Activated T-cell treated with anti-CD3 and anti-CD28 coated beads for 1 hour (primary cell): ENCODE measurements at places on chromosomes 2 and 18.
A peak's percentile ranks its signal among the peaks of the same experiment; 100 is the strongest.

GRCh38 chr2:12347066-12347493 is 369.7 kb upstream of the TRIB2 start:
- DNase-seq: no peak

GRCh38 chr2:191272064-191272463 is 26.9 kb downstream of the MYO1B start:
- no peak for DNase-seq

DNA sequence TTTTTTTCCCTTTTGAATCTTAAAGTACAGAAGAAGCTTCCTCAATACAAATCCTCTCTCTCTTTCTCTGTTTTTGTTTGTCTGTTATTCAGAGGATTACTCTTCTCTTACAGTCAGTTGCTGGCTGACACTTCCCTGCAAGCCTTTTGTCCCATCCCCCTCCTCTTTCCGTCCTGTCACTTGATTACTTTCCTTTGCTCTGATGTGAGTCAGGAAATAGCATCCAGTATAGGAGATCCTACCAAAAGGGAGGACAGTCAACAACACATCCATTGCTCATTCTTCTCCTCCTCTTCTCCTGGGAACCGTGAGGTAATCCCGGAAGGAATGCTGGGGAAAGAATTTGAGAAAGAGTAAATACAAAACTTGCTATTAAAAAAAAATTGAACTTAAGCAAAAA is 79.3 kb upstream of the SCN7A start:
- no peak for DNase-seq

- no peak for DNase-seq
Measured at GRCh38 chr2:198178766-198179165, 374.4 kb downstream of the PLCL1 start.

- no peak for DNase-seq
Measured at GRCh38 chr2:201320701-201321100, 36.4 kb downstream of the FLACC1 start.

- DNase-seq: no peak
Measured at GRCh38 chr2:238724728-238725127, 123.2 kb upstream of the TWIST2 start.

- DNase-seq: peak; percentile 73
Measured at GRCh38 chr2:237474931-237475703, 11.9 kb upstream of the MLPH start.

DNA sequence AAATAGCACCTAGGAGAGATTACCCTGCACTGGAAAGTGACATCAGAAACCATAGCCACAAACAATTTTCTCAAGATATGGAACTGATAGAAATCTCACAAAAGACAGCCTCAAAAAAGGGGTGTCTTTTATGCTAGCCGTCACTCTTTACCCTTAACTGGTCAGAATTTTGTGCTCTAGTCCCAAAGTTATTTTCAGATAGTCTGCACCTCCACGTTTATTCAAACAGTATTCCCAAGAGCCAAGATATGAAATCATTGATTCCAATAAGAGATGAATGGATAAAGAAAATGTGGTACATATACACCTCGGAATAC is 23.5 kb upstream of the PMAIP1 start:
- DNase-seq: no peak

DNA sequence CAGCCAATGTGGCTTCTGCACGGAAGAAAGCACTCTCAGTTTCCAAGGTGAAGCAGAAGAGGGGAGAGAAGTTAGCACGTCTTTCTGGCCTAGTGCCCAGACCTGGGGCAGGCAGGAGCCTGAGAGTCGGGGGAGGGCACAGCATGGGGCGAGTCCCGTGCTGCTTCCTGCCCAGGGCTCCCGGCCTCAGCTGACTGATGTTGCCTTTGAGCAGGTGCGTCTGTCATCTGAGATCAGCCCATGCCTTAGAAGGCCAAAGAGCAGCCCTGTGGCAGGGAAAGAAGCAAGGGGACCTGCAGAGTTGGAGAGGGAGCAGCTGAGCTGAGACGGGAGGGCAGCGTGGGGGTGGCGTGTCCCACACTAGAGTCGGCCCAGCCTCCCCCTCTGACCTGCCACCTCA is 3.3 kb downstream of the KCNIP3 start:
- DNase-seq: no peak

GRCh38 chr2:174328961-174329715 is 5.6 kb upstream of the SP9 start:
- no peak for DNase-seq

GRCh38 chr18:58290116-58290695 is 246.2 kb downstream of the NEDD4L start:
- no peak for DNase-seq

DNA sequence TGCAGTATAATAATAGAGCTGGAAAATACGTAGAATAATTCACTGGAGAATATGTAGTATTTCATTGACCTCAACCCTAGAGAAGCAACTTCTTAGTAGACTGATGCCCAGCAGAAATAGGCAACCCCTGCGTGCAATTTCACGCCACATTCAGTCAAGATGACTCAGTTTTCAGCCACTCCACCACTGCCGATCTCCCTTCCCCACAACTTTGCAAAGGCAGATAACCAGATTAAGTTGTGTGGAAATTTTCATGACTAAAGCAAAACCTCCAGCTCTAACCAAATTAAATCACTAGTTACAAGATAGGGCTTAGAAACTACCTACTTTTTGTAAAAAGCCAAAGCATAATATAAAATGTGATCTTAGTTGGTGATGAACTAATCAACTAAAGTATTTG is 63.3 kb upstream of the STK17B start:
- peak; percentile 23 for DNase-seq

- no peak for DNase-seq
Measured at GRCh38 chr18:37636831-37637477, 71.4 kb upstream of the CELF4 start.

DNA sequence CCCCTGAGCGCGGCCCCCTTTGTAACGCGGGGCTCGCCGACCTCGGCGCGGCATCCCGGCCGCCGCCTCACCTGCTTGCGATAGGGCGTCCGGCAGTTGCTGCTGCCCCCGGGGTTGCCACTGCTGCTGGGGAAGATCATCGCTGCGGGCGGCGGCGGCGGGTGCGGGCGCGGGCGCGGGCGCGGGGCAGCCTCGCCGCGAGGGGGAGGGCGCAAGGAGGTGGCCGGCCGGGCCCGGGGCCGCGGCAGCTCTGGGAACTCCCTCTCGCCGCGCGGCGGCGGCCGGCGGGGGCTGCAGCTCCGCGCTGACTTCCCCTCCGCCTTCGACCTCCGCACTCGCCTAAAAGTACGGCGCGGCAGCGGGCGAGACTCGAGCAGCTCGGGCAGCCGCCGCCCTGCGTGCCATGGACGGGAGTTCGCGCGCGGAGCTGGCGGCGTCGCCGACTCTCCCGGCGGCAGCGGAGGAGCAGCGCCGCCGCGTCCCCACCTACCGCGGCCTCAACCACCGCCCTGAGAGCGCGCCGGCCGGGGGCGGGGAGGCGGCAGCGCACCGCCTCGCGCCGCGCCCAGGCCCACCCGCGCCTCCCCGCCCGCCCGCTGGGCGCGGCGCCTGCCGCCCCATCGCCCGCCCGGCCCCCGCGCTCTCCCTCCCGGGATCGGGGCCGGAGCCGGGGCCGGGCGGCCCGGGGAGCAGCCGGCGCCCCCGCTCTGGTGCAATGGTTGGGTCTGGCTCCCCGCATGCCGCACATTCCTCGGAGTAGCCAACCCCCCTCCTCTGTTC is 86.0 kb downstream of the RBMS1 start:
- DNase-seq: peak; percentile 41

DNA sequence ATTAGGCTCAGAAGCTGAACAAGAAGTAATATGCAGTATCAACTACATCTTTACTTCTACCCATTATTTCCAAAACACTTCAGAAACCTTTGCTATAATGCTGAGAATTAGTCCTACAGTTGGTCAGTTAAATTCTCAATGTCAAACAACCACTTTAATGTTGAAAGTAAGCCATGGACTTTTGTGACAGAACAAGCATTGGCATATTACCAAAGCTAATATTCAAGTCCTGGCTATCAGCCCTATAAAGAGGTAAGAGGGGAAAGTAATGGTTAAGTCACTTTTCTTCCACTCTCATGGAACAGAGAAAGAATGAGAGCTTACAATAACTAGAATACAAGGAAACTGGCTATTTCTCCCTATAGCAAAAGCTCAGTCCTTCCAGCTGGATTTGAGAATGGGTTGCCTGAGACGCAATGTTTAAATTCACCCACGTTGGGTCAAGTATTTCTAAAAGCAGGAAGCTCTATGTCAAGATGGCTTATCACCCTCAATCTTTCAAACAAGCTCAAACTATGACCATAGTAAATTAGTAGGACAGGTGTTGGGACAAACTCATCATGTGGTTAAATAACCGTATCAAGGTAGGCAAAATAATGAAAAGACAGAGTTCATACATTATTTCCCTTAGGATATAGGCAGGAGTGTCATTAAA is 31.4 kb upstream of the MFSD6 start:
- DNase-seq: no peak

DNA sequence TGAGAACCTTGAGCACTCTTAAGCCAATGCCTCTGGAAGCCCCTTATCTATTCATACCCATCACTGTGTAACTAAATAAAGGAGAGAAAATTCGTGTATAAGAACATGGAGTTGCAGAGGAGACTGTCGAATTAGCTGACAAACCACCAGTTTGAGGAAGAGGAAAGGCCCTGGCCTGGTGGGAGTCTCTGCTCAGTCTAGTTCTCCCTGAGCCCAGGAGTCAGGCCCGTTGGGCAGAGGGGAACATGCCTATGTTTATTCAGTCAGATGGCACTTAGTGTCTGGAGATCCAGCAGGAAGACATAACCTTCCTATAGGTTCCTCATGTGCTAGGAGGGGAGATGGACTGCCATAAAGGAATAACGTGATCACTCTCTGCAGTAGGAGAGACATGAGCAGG is 60.3 kb downstream of the MGAT5 start:
- no peak for DNase-seq

DNA sequence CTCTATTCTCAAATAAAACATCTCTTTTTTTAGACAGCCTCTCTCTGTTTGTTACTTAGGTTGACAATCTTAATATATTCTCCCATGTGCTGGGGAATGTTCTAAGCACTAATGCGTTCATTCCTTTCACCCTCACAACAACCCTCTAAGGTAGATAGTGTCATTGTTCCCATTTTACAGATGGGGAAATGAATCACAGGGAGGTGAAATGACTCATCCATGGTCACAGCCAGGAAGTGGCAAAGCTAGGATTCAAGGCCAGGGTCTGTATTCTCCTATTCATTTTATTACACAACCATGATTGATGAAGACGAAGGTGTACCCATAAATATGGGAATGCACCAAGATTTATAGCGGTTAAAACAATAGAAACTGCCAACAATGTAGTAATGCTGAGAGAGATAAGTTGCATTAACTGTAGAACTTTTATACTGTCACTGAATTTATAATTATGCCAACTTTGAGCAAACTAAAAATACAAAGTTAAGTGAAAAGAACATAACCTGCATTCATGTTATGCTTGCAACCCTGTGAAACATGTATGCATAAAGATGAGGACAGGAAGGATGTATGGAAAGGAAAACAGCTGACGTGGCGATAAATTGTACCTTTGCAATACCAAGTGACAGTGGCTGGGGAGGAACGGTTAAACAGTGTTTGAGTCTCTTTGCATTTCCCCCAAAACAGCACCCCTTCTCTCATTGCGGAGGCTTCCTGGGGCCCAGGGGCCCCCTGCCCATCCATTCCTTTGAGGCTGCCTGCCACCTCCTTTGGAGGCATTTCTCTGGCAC is 257.7 kb upstream of the AGAP1 start:
- no peak for DNase-seq

DNA sequence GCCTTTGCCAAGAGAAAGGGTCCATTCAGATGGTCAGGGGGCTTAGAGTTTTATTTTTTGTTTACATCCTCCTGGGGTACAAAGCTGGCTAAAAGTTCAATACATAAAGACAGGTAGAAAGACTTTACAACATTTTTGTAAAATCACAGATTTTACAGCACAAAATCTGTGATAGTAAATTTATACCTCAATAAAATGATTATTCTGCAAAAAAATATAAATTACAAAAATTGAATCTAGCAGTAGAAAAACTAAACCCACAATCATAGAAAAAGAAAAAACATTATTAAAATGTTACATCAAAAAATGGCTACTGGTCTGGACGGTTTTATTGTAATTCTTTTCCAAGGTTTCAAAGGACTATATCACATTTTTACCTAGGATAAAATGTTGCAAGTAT is 674.2 kb upstream of the CHAC2 start:
- DNase-seq: no peak

- no peak for DNase-seq
Measured at GRCh38 chr2:222248818-222249217, 50.0 kb downstream of the PAX3 start.

GRCh38 chr2:215428060-215428910 is 7.6 kb downstream of the FN1 start:
- DNase-seq: no peak

GRCh38 chr2:112109278-112109677 is 28.9 kb upstream of the FBLN7 start:
- DNase-seq: no peak

DNA sequence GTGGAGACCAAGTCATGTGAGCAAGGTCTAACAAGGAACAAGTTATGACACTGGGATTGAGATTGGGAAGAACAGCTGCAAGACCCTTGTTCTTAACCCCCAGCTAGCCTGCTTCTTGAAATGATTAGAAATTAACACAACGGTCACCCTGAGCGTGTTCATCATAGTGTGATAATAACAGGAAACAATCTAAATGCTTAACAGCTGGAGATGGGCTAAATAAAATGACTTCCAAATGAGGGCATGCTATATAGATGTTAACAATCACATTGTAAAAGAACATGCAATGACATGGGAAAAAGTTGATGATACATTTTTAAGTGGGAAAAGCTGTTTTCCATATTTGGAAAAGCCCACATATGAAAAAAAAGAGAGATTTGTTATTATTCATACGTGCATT is 47.6 kb downstream of the RPL37A start:
- DNase-seq: no peak

GRCh38 chr2:2332381-2332780 is 1.3 kb upstream of the MYT1L start:
- DNase-seq: no peak

DNA sequence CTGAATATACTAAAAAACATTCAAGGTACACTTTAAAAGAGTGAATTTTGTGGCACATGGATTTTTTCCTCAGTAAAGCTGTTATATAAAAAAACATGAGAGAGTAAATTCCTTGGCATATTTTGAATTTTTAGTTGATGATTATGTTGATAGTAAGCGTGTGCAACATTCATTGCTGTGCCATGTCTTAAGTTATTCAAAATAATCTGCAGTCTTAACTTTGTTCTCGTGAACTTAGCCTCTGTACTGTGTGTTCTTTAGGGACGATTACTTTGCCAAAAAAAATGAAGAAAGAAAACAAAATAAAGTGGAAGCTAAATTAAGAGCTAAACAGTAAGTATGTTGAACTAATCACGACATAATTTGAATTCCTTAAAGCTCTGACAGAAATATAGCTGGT is 9.6 kb downstream of the SSB start:
- no peak for DNase-seq

- no peak for DNase-seq
Measured at GRCh38 chr2:169933124-169933711, 106.0 kb downstream of the UBR3 start.
